ENCODE measurements at places on chromosomes 12 and 14.

- no peak for DNase-seq
These were observed 2.8 kb downstream of the ISCU start for GRCh38 chr12:108565146-108565545.

DNA sequence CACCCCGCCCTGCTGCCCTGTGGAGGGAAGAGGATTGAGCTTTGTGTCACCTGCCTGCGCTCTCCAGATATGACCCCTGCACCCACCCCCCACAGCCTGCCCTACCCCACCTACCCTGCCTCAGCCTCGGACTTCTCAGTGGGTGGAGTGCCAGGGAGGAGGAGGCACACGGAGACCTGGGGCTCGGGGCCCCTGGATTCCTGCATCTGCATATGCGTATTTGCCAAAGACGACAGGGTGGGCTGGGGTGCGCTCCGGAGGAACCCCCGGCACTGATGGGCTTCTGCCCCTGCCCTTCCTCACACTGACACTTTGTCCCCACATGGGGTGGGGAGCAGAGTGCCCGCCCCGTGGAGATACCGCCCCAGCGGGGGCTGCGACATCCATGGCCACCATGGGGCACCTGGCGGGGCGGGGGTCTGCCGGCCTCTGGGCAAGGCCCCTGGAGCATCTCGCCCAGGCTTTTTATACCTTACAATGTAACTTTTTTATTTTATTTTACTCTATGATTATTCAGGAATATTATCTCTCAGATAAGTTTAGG lies 206.0 kb downstream of the TSPAN9 start:
- DNase-seq = no peak

DNA sequence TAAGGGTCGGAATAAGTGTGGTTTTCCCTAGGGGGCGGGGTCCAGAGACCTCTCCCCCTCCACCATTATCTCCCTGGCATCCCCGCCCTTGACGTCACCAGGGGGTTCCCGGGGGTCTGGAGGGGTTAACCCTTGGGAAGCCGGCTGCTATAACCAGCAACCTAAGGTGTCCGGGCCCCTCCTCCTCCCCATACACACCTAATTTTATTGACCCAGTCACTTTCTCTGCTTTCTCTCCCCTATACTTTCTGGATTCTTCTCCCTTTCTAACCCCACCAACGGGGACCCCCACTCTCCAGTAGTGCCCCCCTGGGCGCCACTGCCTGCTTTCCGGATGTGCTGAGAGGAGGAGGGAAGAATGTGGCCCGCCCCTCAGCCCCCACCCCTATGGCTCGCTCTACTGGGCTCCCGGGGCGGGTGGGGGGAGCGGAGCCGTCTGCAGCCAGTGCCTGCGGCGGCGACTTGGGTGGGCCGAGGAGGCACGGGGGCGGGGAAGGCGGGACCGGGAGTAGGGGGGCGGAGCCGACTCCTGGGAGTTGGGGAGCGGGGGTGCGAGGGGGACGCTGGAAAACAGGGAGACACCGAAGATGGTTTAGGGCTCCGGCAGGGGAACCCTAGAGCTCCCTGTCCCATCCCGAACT lies 1.8 kb downstream of the GLI1 start:
- peak; percentile 35 for DNase-seq

- DNase-seq = no peak
These were observed 118.3 kb upstream of the SCAF11 start for GRCh38 chr12:46108721-46109120.

GRCh38 chr12:3298603-3299002 lies 192.4 kb upstream of the PRMT8 start:
- no peak for DNase-seq

DNA sequence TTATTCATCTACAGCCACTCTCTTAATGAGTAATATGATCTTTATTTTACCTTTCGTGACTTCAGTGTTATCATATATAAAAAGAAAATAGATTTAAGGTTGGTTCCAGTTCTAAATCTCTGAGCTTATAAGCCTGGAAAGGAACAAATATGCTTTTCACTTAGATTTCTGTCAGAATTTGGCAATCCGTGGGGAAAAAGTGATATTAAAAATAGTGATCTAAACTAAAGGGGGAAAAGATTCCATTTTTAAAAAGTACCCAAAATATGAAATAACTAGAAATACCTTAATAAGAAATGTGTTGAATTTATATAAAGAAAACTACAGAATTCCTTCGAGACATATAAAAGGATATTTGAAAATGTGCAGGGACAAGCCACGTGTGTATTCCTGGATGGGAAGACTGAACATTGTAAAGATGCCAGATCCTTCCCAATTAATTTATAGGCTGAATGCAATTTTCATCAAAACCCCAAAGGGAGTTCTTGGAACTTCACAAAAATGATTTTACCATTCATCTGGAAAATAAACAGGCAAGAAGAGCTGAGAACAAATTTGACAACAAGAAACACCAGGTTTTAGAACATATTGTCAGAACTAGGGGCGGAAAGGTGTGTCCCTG lies 142.5 kb downstream of the EFCAB11 start:
- no peak for DNase-seq

GRCh38 chr14:24343795-24344660 lies 4.2 kb upstream of the RIPK3 start:
- DNase-seq = no peak

GRCh38 chr12:21892341-21892740 lies 48.9 kb downstream of the ABCC9 start:
- no peak for DNase-seq

- DNase-seq = no peak
These were observed 343.4 kb downstream of the MED13L start for GRCh38 chr12:115934046-115934445.

DNA sequence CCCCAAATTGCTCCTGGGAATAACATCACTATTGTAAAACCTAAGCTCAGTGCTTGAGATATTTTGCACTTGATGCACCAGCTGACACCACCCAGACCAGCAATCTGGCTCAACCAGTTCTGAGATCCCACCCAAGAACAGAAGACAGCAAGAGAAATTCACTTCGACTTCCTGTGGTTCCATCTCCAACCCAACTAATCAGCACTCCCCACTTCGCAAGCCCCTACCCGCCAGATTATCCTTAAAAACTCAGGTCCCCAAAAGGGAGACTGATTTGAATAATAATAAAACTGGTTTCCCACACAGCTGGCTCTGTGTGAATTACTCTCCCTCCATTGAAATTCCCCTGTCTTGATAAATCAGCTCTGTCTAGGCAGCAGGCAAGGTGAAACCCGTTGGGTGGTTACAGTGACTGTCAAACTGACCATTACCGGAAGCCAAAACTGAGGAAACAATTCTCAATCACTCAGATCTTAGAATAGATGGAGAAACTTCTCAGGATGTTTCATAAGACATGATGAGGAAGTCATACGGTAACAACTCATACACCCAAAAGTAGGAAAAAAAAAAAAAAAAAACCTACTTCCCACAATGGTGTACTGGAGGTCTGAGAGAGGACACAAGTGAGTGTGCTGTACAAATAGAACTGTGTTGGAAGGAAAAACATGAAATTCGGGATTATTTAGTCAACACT lies 92.4 kb downstream of the TMTC1 start:
- no peak for DNase-seq

- peak; percentile 57 for DNase-seq
These were observed 41.7 kb downstream of the ACADS start for GRCh38 chr12:120767071-120768024.

GRCh38 chr14:77208291-77208978 lies 26.8 kb downstream of the TMEM63C start:
- no peak for DNase-seq

DNA sequence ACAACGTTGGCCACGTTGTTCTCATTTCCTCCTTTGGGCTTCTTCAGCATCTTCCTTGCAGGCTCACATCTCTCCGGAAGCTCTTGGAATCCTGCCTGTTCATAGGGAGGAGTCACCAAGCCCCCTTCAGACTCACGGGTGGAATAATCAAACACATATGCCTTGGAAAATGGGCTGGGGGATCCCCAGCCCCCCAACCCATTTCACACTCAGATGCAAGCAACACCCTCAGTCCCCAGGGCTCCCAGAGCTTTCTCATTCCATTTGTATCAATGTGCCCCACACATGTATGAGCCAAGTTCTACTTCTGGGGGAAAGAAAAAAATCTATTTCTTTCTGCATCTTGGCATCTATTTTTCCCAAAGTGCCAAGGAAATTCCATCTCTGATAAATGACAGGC lies 33.1 kb downstream of the WSCD2 start:
- DNase-seq = no peak

GRCh38 chr12:26097046-26097878 lies 27.6 kb downstream of the BHLHE41 start:
- peak; percentile 68 for DNase-seq

DNA sequence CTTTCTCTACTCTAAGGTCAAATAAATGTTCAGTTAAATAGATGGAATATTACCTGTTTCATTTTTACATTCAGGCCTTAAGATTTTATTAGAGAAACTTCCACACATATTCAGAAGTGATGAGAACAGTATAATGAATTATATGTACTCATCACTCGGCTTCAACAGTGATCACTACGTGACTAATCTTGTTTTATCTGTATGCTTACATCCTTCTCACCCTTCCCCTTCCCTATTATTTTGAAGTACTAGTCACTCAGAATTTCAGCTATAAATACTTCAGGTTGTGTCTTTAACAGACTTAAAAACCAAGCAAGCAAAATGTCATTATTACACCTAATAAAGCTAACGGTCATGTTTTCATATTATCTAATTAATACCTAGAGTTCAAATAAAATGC lies 34.9 kb downstream of the ETV6 start:
- DNase-seq = no peak

GRCh38 chr12:45351921-45352670 lies 136.2 kb downstream of the ANO6 start:
- DNase-seq = no peak

DNA sequence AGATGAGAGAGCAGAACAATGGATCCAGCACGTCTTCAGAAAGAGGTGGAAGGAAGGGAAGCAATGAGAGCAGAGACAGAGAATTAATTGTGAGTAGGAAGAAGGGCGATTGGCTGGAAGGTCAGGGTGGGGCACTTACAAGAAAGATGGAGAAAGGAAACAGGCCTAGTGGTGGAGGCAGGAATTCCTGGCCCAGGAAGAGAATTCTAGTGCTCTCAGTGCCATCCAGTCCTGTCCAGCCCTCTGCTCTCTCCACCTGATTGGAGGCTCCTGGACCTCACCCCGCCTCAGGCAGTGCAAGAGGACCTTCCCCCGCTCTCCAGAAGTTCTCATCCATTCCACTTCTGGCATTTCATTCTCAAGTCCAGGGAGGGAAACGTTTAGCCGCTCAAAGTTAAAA lies 43.0 kb downstream of the NGB start:
- DNase-seq = no peak

- no peak for DNase-seq
These were observed 4.4 kb upstream of the CFL2 start for GRCh38 chr14:34718750-34719304.

DNA sequence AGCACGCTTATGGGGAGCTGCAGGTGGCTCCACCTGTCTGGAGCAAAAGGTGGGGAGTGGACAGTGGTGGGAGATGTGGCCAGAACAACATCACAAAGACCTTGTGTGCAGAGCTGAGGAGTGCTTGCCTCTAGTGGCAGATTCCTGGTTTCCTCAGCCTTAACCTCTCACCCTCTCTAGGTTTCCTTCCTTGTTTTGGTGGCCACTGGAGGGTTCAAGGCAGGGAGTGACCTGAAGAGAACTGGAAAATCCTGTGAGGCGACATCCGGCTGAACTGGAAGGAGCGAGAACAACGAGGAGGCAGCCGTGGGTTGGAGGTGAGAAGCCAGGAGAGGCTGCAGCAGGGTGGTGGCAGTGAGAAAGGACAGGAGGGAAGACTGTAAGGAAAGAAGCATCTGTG lies 6.3 kb upstream of the FLVCR2 start:
- no peak for DNase-seq

GRCh38 chr14:105532735-105533141 lies 6.4 kb downstream of the TMEM121 start:
- DNase-seq = no peak

DNA sequence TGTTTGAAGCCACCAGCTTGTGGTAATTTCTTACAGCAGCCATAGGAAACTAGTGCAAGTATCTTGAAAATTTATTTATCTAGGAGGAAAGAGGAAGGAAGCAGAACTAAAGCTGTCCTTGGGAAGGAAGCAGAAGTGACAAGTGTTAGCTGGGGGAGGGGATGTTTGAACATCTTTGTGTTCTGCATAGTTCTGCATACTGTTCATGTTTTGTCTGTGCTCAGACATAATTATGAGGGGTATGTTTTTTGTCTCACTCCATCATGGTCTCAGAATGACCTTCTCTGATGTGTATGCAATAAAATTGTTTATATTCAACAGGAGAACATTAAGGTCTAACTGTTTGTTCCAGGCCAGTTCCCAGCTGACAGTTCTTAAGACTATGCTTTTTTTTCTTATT lies 606.5 kb downstream of the GALC start:
- DNase-seq = no peak

GRCh38 chr12:49283541-49284429 lies 11.2 kb upstream of the PRPH start:
- DNase-seq = no peak

GRCh38 chr12:117402363-117402762 lies 40.9 kb upstream of the NOS1 start:
- DNase-seq = no peak

DNA sequence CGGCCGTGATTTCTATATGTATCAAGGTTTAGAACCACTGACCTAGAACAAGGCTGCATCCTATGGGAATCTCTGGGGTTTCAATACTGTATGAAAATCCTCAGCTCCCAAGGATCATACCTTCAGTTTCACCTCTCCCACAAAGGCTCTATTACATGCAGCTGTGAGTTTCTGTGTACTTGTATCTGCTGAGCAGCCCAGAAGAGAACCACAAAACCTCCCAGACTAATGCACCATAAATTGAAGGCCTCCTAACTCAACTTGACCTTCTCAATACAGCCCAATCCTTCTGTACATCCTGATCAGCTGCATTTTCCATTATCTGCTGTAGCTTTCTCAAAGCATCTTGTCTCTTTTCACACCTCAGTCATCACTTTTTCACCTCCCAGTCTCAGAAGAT lies 5.4 kb upstream of the KCNH5 start:
- no peak for DNase-seq

Data from NCI-H526 (cell line).